ENCODE measurements at places on chromosomes 11 and 22.

DNA sequence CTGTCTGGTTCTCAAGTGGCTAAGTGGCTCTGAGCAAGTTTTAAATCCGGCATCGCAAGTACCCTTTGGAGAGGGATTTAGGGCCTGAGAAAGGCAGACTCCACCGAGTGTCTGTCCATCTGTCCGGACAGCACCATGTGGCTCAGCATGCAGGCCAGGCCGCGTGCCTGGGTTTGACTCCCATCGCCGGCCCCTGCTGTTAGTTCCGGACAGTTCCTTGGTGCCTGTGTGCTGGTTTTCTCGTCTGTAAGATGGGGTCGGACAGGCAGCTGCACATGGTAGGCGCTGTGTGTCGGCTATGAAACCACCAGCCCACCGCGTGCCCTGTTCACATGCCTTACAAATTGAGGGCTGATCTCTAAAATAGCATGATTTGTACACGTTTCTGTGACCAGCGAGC, 31.0 kb downstream of the NUP50 start:
- H3K4me3 ChIP-seq = no peak overlapping the region
- H3K27me3 ChIP-seq = no peaks in the 10 kb centered on the region
- H3K27ac ChIP-seq = no peak overlapping the region

GRCh38 chr11:57341250-57341808, 3.2 kb downstream of the P2RX3 start:
- H3K27me3 ChIP-seq = no peaks in the 10 kb centered on the region
- no peak for DNase-seq
- peaks cover 2% of the 10 kb centered on the region for H3K4me1 ChIP-seq

- H3K4me1 ChIP-seq = peaks cover 29% of the 10 kb centered on the region
- no peak for DNase-seq
- H3K36me3 ChIP-seq = peaks cover 5% of the 10 kb centered on the region
Observed at GRCh38 chr11:130118165-130118564, 41.4 kb upstream of the ST14 start.

GRCh38 chr11:71245601-71246391, 6.6 kb downstream of the SHANK2 start:
- peaks cover 2% of the 10 kb centered on the region for H3K4me1 ChIP-seq
- H3K4me3 ChIP-seq = no peak overlapping the region
- H3K27me3 ChIP-seq = peaks cover 5% of the 10 kb centered on the region
- no peak overlapping the region for H3K27ac ChIP-seq
- no peaks in the 10 kb centered on the region for H3K36me3 ChIP-seq

- peaks cover 4% of the 10 kb centered on the region for H3K4me1 ChIP-seq
- H3K36me3 ChIP-seq = no peaks in the 10 kb centered on the region
- H3K27me3 ChIP-seq = no peaks in the 10 kb centered on the region
Observed at GRCh38 chr11:95239871-95240649, 9.1 kb upstream of the SESN3 start.

DNA sequence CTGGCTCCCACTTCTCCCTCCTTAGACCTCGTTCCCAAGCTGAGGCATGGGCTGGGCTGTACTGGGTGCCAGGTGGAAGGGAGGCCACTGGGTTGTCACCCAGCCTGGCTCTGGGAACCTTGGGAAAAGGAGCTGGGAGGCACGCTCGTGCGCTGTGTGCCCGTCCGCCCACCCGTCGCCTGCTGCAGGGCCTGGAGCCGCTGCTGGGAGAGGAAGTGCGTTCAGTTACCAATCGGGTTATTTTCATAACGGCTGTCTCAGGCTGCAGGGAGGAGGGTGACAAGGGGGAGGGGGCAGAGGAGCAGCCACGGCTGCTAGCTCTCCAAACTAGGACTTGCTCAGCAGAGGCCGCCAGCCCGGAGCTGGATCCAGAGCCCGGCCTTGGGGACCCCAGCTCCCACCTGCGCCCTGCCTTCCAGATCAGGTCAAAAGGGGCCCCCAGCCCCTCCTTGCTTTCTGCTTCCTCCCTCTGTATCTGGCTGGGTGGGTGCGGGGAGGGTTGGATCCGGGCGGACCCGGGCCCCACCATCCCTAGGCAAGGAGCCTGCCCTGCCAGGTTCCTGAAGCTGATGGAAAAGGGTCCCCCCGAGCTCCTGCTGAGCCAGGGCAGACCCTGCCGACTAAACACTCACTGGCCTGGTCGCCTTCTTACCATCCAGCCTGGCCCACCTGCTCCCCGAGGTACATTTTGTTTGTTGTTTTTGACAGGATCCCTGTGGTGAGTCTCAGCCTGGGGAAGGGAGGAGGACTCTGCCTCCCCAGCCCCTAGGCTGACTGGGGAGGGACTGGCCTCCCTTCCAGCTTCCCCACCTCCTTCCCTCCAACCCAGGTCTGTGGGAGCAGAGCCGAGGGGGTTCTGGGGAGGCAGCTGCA, 14.3 kb downstream of the DGKZ start:
- no peaks in the 10 kb centered on the region for H3K27me3 ChIP-seq
- DNase-seq = no peak
- H3K4me3 ChIP-seq = peak overlapping the region; percentile 61
- no peaks in the 10 kb centered on the region for H3K36me3 ChIP-seq

DNA sequence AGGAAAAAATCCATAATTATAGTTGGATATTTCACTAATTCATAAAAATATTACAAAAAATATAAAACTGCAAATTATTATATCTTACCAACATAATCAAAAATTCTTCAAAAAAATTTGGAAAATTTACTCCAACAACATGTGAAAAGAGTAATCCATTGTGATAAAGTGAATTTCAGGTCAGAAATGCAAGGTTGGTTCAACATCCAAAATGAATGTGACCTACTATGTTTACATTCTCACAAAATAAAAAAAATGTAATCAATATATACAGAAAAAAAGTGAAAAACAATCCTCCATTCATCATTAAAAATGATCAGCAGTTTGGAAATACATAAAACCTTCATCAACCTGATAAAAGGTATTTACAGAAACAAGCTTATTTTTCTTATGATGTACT, 1252.2 kb downstream of the JRKL start:
- H3K4me1 ChIP-seq = no peaks in the 10 kb centered on the region
- H3K27ac ChIP-seq = no peak overlapping the region
- no peaks in the 10 kb centered on the region for H3K27me3 ChIP-seq
- DNase-seq = no peak

GRCh38 chr11:131816051-131816450, 445.6 kb downstream of the NTM start:
- DNase-seq = no peak
- H3K27me3 ChIP-seq = no peaks in the 10 kb centered on the region
- no peak overlapping the region for H3K27ac ChIP-seq
- H3K4me3 ChIP-seq = no peak overlapping the region
- H3K36me3 ChIP-seq = no peaks in the 10 kb centered on the region

DNA sequence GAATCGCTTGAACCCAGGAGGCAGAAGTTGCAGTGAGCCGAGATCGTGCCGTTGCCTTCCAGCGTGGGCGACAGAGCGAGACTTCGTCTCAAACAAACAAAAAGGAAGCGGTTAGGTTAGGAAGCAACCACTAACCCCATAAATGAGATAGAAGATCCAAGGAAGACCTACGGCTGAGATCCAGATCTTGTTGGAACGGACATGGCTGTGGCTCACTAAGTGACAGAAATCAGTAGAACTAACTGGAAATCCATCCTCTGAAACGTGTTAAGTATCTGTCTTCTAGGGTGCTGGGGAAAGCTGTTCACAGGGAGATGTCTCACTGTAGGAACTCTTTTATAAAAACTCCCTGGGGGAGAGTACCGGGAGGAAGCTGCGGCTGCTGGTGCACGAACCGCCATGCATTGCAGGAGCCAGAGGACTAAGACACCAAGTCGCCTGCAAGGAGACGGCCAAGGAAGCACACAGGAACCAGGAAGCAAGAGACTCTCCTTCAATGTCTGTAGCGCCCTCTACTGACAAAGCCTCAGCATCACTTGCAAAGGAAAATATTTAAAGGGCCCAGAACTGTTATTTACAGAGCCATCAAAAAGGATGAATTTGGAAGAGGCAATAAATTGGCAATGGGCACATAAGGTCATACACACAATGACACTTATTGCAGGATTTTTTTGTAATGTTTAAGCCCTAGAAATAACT, 16.9 kb upstream of the SPTY2D1 start:
- H3K4me1 ChIP-seq = no peaks in the 10 kb centered on the region
- H3K27me3 ChIP-seq = no peaks in the 10 kb centered on the region
- H3K36me3 ChIP-seq = no peaks in the 10 kb centered on the region
